Urinary bladder (tissue), 4 donors: ENCODE measurements at places on chromosomes 7 and 10. TPM values are rescaled to one million over a fixed set of nuclear protein-coding genes. Genes with fewer than 3 reads are reported as not detected.

SUMF2 gene
- polyA plus RNA-seq, result 104 TPM

DRGX gene
- polyA plus RNA-seq, result 0.04 TPM

LRRC18 gene
- 0.47 TPM for polyA plus RNA-seq

TDRD1 gene
- 0.04 TPM for polyA plus RNA-seq

ARHGAP12 gene
- 12.8 TPM for polyA plus RNA-seq

PDZD7 gene
- 0.46 TPM for polyA plus RNA-seq

PRKCQ gene
- 0.49 TPM for polyA plus RNA-seq

FMC1 gene
- 34.0 TPM for polyA plus RNA-seq

KCNIP2 gene
- polyA plus RNA-seq, result 1.5 TPM

- DNase-seq, result no peak
Measured at GRCh38 chr7:145957160-145957890, 159.3 kb upstream of the CNTNAP2 start.

- no peak for DNase-seq
Measured at GRCh38 chr10:44311563-44312051, 73.3 kb downstream of the CXCL12 start.

DNA sequence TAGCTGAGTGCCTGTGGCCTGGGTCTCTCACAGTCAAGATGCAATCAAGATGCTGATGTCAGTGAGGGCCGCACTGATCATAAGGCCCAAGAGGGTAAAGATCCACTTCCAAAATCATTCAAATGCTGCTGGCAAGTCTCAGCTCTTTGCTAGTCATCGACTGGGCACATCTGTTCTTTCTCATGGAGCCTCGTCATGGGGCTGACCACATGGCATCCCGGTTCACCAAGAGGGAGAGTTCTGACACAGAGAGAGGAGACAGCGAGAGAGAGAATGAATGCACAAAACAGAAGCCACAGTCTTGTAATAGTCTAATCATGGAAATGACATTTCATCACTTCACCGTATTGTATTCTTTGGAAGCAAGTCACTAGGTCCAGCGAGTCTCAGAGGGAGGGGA is 1067.5 kb upstream of the C7orf33 start:
- no peak for DNase-seq

DNA sequence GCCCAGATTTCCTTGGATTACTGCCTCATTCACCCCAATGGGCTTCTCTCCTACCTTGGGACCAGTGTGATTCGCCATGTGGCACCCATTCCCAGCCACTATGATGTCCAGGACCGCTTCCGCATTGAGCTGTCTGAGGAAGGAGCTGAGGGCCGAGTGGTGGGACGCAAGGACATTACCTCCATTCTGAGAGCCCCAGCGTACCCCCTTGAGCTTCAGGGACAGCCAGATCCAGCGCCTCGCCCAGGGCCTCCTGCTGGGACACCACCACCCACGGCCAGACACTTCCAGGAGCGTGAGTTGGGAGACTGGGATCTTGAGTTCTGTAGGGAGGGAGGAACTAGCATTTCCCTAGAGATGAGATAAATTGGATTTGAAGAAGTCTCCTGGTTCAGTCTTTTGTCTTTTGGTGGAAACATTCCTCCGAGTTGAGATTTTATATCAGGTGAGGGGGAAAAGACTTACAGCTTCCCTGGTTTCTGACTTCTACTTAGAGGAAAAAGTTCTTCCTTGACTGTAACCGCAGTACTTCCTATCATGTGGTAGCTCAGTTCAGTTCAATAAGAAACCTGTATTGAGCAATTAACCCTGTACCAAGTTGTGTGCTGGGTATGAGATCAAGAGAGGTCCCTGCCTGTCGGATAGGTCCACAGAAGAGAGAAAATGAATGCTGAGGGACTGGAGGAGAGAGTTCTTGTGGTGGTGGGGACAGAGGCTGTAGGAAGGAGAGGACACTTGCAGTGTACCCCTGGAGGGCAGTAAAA is 1.3 kb downstream of the MOSPD3 start:
- no peak for DNase-seq

DNA sequence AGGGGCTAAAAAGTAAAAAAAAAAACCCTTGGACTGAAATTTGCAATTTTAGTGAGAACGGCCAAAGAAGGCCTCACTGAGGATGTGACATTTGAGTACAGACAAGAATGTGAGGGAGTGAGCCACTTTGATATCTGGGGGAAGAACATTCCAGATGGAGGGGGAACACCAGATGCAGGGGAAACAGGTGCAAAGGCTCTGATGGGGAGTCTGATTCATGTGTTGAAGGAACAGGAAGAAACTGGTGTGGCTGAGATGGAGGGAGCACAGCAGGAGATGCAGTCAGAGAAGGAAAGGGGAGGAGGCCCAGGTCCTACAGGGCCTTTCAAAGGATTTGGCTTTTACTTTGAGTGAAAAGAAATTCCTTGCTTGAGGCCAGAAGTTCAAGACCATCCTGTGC is 615.7 kb upstream of the NRP1 start:
- DNase-seq, result no peak

DNA sequence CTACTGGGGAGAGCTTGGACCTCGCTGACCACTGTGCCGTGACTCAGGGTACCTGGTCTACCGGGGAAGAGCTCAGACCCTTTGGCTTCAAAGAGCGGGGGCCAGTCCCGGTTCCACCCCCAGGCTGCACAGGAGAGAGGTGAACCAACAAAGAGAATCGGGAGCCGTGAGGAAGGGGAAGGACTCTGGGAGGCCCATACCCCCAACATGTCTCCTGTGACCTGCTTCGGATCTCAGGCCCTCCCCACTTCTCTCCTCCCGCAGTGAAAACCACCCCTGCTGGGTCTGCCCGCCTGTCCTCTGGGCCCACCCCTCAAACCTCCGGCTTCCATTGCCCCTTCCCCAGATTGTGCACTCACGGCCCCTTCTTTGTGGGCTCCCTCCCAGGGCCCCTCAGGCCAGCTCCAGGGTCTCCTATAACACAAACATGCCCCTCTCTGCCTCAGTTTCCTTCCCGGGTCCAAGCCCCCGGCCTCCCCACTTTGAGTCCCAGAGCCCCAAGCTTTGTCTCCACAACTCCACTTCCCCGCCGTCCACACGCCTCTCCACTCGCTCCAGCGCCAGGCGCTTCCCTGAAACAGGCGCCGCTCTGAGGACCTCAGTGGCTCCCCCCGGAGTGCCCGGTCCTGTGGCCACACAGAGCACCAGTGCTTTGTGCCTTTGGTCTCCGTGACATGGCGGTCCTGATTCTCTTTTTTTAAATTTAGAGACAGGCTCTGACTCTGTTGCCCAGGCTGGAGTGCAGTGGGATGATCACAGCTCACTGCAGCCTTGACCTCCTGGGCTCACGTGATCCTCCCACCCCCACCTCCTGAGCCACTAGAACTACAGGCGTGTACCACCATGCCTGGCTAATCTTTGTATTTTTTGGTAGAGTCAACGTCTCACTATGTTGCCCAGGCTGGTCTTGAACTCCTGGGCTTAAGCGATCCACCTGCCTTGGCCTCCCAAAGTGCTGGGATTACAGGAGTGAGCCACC is 7.5 kb upstream of the INTS1 start:
- DNase-seq, result no peak

DNA sequence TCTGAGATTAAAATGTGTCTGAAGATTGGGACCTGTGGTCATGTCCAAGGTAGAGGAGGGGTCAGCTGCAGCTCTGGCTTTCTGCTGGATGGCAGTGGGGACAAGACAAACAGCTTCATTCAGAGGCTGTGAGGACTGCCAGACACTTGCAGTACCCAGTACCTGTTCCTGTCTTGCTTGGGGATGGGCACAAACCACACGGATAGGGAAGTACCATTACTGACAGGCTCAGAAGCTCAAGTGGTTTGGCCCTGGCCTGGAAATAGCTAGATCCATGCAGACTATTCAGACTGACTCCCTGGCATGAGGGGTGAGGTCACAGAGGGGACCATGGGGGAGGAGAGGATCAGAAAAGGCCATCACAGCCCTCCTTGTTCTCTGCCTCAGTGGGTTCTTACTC is 56.0 kb upstream of the COMTD1 start:
- no peak for DNase-seq

GRCh38 chr10:14062528-14063260 is 268.0 kb downstream of the FRMD4A start:
- DNase-seq, result no peak

- DNase-seq, result no peak
Measured at GRCh38 chr7:74478671-74479065, 25.0 kb downstream of the GTF2IRD1 start.

DNA sequence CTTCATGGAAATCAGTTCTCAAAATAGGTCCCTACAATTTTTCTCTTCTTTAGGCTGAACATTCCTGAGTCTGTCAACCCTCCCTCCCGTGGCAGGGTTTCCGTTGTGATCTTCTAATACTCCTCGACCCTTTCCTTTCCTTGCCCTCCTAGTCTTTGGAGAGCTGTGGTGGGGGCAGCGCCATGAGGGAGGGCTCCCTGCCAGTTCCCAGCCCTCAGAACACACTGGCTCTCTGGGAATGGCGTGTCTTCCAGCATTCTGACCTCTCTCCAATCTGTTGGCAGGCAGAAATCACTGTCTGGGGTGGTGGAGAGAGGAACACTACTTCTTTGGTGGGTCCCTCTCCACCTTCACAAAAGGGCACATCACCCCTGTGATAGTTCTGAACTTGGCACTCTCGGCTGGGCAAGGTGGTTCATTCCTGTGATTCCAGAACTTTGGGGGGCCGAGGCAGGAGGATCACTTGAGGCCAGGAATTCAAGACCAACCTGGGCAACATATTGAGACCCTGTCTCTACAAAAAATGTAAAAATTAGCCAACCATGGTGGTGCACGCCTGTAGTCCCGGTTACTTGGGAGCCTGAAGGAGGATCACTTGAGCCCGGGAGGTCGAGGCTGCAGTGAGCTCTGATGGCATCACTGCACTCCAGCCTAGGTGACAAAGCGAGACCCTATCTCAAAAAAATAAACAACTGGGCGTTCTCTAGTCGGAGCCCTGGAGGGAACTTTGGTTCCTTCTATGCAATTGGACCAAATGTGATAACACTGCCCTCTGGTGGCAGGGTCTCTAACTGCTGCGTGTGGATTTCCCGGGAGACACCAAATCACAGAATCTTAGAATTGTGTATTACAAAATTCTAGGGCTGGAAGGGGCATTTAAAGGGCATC is 13.1 kb upstream of the ARPC1A start:
- no peak for DNase-seq

DNA sequence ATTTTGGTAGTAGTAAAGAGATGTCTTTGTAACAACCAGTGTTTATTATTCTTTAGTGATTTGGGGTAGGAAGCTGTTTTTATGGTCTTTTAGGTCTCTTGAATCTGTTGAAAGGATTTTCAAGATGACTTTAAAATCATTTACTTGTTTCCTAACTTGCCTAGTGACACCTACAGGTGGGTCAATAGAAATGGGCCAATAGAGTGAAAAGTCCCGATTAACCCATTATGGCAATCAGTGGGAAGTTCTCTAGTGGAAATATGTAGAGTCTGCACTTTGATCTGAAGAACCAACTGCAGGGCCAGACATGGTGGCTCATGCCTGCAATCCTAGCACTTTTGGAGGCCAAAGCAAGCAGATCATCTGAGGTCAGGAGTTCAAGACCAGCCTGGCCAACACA is 374.7 kb upstream of the BMPER start:
- DNase-seq, result no peak

GRCh38 chr10:132615341-132616169 is 78.0 kb downstream of the INPP5A start:
- no peak for DNase-seq

GRCh38 chr7:151194188-151194587 is 7.1 kb upstream of the ASB10 start:
- no peak for DNase-seq

- DNase-seq, result no peak
Measured at GRCh38 chr7:105677410-105677730, 96.1 kb upstream of the EFCAB10 start.

DNA sequence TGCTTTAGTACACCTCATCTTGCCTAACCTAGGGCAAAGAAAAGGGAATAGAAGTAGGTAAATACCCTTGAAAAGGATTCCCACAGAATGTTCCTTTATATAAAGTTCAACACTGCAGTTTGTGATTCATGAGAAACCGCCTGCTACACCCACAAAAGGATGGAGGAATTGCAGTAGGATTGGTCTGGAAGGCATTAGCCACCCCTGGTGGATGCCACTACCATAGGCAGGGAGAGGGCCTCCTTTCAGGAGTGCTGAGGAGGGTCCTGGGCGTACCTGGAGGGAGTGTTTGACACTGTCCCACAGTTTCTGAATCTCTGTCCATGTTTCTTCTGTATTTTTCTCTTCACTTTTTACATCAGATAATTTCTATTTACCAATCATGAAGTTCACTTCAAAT is 221.8 kb upstream of the TMEM72 start:
- no peak for DNase-seq

DNA sequence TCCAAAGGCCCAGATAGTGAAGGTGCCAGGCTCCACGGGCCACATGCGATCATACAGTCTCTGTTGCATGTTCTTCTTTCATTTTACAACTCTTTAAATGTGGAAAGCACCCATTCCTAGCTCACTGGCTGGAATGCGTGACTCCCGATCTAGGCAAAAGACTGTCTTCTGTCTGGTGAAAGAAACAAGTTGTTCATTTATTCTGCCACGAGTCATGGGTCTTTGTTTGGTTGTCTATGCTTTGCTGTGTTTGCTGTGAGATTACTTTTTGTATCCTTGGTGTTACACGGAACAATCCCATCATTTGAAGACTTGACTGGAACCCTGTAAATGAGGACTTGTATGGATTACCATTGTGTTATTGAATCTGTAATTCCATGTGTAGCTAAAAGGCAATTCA is 41.9 kb downstream of the NPVF start:
- DNase-seq, result no peak

DNA sequence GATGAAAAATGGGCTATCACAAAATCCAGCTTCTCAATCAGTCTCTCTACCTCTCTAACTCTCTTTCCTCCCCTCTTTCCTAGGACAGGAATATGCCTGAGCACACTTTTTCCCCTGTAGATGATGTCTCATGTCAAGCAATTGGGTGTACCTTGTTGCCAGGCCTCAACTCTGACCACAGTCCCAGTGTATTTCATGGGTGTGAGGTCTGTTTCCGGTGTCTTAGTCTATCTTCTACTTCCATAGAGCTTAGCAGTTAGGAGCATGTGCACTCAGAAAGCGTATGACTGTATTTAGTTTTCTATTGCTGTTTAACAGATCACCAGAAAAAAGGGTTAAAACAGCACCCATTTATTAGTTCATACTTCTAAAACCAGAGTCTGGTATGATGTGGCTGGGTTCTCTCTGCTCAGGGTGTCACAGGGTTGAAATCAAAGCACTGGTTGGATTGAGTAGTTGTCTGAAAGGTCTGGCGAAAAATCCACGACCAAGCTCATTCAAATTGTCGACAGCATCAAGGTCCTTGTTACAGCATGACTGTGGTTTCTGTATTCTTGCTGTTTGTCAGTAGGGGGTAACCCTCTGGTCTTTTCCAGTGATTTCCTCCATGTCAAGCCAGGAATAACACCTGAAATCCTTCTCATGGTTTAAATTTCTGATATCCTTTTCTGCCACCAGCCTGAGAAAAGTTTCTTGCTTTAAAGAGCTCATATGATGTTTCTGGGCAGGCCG is 130.0 kb downstream of the THSD7A start:
- no peak for DNase-seq

- DNase-seq, result no peak
Measured at GRCh38 chr7:150668472-150668911, 17.0 kb upstream of the GIMAP2 start.

DNA sequence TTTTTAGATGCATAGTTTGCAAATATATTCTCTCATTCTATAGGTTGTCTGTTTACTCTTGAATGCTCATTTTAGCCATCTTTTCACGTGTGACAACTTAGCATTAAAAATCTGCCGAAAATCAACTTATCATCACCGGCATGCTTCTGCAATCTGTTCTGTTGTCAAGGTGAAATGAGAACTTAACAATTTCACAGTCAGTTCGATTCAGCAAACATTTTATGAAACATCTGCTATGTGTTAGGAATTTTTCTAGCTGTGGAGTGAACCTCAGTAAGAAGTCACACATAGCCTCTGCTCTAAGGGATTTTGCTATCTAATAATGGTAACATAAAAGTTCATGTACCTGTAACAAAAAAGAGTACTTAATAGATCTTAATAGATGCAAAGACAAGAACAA is 256.1 kb downstream of the ZWINT start:
- DNase-seq, result no peak
